NCI-H510A (cell line): ENCODE measurements at places on chromosomes 1 and 21.

- DNase-seq, result no peak
These were observed 112.2 kb upstream of the FMN2 start for GRCh38 chr1:239979456-239979855.

GRCh38 chr1:214636436-214636835 is 33.4 kb downstream of the CENPF start:
- DNase-seq, result no peak

DNA sequence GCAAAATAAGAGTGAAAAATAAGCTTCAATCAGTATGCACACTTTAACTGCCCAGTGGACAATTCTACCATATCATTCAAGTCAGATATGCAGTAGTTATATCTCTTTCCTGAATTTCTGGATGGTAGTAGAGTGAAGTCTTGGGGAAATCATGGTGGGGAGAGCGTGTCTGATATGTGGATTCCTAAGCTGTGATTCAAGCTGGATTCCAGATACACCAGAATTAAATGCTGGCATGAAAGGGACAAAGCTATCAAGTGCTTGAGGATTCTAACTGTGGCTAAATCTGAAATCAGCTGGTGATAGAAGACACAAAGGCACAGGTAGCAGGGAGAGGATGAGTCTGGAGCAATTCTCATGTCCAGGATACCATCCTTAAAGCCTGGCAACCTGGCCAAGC is 323.5 kb downstream of the DUSP10 start:
- no peak for DNase-seq

GRCh38 chr21:34022627-34023335 is 50.6 kb upstream of the MRPS6 start:
- no peak for DNase-seq

- DNase-seq, result no peak
These were observed 382.2 kb upstream of the ESRRG start for GRCh38 chr1:217105437-217105836.

DNA sequence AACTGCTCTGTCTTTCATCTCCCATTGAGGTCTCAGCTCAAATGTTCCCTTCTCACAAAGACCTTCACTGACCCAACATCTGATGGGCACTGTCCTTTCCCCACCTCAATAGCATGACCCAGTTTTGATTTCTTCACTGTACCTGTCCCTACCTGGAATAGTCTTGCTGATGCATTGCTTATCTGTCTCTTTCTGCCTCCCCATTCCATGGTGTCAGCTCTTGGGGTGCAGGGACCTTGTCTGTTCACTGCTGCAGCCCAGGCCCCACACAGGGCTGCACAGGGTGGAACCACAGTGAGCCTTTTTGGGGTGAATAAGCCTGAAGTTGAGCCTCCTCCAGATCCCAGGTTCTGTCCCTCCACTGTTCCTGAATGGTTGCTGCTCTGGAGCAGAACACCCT is 414.9 kb downstream of the PTPRU start:
- no peak for DNase-seq

GRCh38 chr1:96372881-96373280 is 348.7 kb upstream of the PTBP2 start:
- DNase-seq, result no peak

- no peak for DNase-seq
These were observed 268.4 kb upstream of the USP24 start for GRCh38 chr1:55483523-55483922.

DNA sequence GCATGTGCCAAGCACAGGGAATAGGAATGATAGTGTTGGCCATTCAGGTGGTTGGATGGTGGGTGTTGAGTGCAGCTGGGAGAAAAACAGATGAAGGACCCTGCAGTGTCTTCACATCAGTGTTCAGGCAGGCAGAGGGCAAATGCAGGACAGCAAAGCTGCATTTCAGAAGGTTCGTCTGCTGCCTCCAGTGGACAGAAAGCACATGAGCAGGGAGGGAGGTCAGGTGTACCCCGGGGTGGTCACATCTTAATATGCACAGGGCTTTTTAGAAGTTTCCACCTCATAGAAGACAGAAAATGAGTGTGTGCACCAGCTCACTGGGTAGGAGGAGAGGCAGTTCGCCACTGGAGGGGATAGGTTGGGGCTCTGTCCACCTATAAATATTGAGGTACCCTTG is 184.9 kb downstream of the SLC35F3 start:
- no peak for DNase-seq

- DNase-seq, result no peak
These were observed 24.9 kb upstream of the C1QA start for GRCh38 chr1:22611530-22611947.

GRCh38 chr1:206931709-206932108 is 10.0 kb upstream of the FCMR start:
- DNase-seq, result no peak

DNA sequence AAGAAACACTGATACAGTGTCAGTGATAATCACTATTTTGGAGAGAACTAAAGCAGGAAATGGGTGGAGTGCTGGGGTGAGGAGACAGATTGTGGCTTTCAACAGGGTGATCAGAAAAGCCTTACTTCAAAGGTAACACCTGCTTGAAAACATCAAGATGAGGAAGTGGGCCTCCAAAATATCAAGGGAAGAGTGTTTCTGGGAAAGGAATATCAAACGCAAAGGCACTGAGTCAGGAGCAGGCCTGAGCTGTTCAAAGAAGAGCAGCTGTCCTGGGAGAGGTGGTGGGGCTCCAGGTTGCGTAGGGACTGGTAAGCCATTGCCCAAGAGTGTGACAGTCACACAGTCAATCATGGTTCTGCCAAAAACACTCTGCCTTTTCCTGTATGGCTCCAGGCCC is 47.1 kb upstream of the ATP1A1 start:
- DNase-seq, result no peak

DNA sequence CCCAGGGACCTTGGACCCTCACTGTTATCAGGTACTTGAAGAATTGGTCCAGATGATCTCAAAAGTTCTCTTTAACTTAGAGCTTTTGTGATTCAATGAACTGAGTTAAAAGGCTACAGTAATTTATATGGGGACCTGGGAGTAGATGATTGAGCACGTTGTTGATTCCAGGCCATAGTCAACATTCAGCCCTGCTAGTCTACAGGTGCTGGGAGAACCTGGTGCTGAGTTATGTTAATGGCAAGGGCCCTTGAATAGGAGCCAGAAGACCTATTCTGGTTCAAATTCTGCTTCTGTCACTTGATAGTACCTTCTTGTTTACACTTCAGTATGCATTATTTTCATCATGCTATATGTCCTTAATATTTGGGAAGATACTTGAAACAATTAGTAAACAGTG is 11.2 kb downstream of the DYRK3 start:
- DNase-seq, result no peak

GRCh38 chr21:43923391-43923790 is 58.4 kb downstream of the AGPAT3 start:
- DNase-seq, result no peak

- DNase-seq, result peak; percentile 30
These were observed at the start of gene GPR161 for GRCh38 chr1:168136709-168137514. TSS of gene GPR161 (minus strand) at chr1:168136930. CDS start at chr1:168104850, 32,080 bp downstream.

- DNase-seq, result no peak
These were observed 44.6 kb downstream of the COQ8A start for GRCh38 chr1:226984521-226985238.

- DNase-seq, result no peak
These were observed 105.4 kb downstream of the SLC45A1 start for GRCh38 chr1:8423269-8423691.

GRCh38 chr1:74513411-74514300 is 1.2 kb upstream of the LRRC53 start:
- DNase-seq, result no peak

GRCh38 chr1:162885265-162885664 is 24.3 kb upstream of the CCDC190 start:
- no peak for DNase-seq

DNA sequence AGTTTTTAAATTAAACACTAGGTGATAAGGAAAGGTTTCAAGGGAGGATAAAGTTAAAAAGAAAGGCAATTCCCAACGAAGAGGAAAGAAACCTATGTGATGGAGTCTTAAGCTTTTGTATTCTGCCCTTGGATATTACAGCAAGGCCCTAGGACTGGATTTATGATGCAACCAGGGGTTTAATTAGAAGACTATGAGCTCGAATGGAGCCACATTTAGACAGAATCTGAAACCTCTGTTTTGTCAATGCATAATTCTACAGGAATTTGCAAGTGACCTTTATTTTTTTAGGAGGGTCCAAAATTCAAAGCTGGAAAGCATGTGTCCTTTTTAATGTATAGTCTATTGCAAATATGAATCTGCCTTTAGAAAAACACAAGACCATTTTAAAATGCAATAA is 37.9 kb downstream of the TGFB2 start:
- DNase-seq, result no peak

GRCh38 chr1:223219318-223219635 is 76.2 kb upstream of the TLR5 start:
- no peak for DNase-seq

GRCh38 chr1:117673405-117673804 is 67.6 kb downstream of the TENT5C start:
- DNase-seq, result no peak

DNA sequence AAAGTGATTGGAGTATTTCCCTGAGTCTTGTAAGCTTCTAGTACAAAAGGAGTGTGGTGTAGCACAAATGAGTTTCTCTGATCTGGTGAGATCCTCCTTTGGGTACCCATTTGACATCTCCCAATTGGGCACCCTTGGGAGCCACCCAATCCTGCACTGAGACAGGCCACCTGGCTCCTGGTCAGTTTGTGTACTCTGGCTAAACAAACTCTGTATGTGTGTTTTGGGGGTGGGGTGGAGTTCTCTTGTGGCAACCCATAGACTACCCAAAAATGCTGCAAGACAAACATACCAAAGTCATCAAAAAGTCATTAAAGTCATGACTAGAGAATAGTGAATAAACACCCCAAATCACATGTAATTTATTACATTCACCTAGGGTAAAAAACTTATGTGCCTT is 8.4 kb upstream of the HIVEP3 start:
- DNase-seq, result no peak

- DNase-seq, result no peak
These were observed 25.1 kb downstream of the CDCP2 start for GRCh38 chr1:54127594-54128300.

DNA sequence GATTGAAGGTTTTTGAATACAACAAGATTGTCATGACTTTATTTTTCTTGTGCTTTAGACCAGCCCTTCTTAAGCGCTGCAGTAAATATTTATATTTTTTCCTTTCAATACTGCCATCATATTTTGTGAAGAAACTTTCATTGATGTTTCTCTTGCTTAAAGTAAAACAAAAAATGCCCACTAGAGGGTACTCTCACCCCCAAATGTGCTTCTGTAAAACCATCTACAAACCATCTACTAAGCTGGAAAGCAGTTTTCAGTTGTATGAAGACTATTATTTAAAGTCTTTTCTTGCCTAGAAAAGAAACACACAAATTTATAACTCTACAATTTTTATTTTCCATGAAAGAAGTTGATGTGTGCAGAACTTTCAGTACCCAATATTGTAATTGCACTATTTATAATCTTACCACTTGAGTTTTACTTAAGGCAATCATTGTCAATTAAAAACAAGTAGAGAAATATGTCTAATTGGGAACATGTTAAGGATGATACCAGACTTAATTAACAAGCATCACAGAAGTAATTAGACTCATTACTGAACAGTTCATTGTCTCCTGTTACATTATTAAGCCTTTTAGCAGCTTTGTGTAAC is 10.7 kb downstream of the LEPR start:
- no peak for DNase-seq

DNA sequence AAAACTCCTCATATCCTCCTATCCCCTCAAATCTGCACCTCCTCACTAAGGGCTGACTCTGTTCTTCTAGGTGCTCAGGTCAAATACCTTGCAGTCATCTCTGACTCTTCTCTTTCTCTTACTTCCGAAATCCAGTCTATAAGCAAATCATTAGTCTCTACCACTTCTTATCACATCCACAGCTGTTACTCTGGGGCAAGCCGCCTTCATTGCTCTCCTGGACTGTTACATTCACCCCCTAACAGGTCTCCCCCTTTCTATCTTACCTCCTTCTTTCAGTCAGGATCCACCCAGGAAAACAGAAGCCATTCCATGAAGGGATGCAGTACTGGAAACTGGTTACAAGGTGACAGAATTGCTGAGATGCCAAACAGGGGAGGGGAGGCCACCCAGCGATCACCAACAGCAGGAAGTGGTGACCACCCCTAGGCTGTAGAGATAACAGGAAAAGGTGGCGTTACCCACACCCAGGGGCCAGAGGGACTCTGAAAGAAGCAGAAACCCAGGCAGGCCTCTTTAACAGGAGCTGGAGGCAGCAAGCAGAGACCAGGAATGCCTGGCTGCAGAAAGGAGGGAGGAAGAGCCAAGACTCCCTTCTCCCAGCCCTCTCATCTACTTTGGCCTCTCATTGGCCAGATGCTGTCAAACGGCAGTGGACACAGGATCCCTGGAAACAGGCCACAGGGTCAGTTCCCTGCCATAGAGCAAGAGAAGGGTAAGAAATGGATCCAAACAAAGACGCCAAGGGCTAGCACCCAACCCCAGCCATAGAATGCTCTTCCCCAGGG is 55.5 kb upstream of the FOXO6 start:
- no peak for DNase-seq

DNA sequence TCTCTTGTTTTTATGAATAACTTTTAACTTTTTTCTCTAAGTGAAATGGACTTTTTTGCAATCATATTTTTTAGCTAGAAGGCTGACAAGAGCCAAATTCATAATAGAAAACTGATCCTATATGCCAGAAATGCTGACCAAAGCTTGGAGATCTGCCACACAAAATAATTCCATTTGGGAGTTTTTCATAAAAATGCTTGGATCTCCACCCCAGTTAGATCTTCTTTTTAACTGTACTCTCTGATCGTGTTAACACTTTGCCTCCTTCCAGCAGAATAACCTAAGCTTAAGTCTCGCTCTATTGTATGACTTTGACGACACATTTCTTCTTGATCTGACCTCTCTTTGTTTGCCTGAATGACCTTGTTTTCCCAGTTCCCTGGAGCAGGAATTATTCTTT is 16.8 kb downstream of the FLG2 start:
- no peak for DNase-seq

- peak; percentile 78 for DNase-seq
These were observed 35.5 kb upstream of the LRRC52 start for GRCh38 chr1:165508291-165508690.

DNA sequence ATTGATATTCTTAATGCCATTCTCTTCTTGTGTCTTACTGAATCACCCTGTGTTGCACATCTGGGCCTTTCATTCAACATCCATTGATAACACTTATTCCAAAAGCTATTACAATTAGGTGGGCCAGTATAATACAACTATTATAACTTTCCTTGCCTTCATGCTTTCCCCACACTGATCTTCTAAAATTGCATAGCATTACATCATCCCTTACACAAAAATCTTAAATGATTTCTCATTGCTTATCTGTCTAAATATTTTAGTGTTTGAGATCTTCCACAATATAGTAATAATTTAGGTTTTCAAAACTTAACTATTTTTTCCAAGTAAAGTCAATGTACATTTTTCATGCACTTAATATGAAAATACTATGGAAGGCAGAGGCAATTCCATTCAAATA is 1634.1 kb downstream of the PLA2G4A start:
- no peak for DNase-seq
